ENCODE measurements at places on chromosomes 4 and X.
A peak's percentile ranks its signal among the peaks of the same experiment; 100 is the strongest.

- no peak for DNase-seq
These were observed 113.3 kb downstream of the ELOVL6 start for GRCh38 chr4:110085131-110085530.

GRCh38 chrX:38192007-38192810 lies 28.5 kb downstream of the SRPX start:
- peak; percentile 14 for DNase-seq

- no peak for DNase-seq
These were observed 218.6 kb upstream of the ADGRL3 start for GRCh38 chr4:60981534-60981933.

DNA sequence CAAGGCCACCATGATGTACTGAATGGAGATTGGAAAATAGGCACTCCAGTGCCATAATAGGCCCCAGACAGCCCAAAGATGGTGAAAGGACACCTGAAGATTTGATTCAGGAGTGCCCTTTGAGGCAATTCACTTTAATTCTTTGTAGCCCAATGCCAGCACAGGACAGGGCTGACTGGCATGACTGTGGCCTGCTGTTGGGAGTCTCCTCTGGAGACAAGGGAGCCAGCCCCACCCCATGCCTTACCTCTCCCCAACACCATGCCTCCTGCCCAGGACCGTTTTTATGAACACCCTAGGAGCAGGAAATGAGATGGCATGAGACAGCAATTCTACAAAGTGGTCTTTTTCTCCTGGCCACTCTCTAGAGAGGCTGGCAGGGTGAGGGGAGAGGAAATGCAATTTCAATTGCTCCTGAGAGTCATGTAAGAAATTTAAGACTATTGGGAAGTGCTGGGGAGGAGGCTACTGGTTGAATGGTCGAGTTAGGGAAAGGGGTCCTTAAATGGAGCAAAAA lies 94.2 kb upstream of the MAMLD1 start:
- no peak for DNase-seq

DNA sequence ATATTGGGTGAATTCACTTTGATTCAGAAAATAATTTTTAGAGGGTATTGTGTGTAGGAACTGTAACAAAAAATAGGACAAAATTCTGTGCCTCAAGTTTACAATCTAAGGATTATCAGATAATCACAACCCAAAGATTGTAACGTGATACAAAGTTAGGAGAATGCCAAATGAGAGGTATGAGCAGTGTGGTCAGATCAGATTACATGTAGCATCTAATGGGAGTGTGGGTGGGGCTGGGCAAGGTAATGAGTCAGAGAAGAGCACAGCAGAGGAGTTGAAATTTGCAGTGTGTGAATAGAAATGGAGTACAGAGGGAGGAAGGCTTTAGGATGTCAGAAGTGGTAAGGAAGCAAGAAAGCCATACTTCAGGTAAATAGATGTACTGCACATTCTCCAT lies 103.4 kb upstream of the TEX13A start:
- no peak for DNase-seq

- peak; percentile 23 for DNase-seq
These were observed 161.1 kb upstream of the NAP1L5 start for GRCh38 chr4:88858752-88859151.

- no peak for DNase-seq
These were observed 56.4 kb upstream of the SPOCK3 start for GRCh38 chr4:167290678-167291077.

DNA sequence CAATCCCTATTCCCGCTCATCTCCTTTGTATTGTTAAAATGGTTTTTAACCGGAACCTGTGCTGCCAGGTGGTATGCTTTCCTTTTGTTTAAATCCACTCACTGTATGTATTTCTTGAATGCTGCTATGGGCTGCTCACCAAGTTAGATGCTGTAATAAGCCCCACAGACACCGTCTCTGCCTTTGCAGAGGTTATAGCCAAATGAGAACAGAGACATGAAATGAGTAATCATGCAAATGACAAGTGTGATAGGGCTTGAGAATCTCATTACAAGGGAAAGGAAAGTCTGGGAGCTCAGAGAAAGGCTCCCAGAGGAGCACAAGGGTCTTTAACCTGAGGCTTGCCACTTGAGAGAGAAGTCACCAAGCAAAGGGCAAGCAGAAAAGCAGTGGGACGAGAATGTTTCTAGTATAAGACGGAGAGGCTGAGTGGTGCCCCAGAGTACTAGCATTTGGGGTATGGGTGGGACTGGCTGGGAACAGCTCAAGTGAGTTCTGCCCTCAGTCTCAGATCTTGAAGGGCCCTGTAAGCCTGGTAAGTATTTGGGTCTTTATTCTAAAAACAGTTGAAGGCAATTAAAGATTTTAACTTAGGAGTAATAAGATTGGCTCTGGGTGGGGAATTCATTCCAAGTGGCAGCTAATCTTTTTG lies 110.8 kb upstream of the H2AZ1 start:
- DNase-seq: no peak

- no peak for DNase-seq
These were observed 4.4 kb downstream of the RBM3 start for GRCh38 chrX:48578661-48579128.

Measured in testis (tissue), 5 donors.